ENCODE measurements at places on chromosomes 11 and 22. TPM values are rescaled to one million over a fixed set of nuclear protein-coding genes. Genes with fewer than 3 reads are reported as not detected.

DNA sequence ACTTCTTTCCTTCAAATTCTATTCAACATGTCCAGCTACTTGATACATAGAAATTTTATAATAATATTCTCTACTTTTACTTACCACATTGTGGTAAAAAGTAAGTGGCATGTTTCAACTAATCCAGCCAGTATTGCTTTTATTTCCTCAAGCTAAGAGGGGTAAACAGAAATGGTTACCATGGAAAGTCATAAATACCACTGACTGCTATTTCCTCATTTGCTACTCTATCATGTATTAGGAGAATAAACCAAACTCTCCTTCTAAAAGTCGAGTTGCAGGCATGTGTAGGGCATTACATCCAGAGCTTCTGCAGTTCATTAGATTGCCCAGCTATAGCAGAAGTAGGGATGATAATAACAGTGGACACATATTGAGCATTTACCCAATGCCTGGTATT lies 208.4 kb downstream of the MAML2 start:
- DNase-seq, result no peak

PTH gene
- total RNA-seq, result not detected

- DNase-seq, result no peak
Observed at GRCh38 chr11:43574949-43575912, 105.3 kb upstream of the HSD17B12 start.

DNA sequence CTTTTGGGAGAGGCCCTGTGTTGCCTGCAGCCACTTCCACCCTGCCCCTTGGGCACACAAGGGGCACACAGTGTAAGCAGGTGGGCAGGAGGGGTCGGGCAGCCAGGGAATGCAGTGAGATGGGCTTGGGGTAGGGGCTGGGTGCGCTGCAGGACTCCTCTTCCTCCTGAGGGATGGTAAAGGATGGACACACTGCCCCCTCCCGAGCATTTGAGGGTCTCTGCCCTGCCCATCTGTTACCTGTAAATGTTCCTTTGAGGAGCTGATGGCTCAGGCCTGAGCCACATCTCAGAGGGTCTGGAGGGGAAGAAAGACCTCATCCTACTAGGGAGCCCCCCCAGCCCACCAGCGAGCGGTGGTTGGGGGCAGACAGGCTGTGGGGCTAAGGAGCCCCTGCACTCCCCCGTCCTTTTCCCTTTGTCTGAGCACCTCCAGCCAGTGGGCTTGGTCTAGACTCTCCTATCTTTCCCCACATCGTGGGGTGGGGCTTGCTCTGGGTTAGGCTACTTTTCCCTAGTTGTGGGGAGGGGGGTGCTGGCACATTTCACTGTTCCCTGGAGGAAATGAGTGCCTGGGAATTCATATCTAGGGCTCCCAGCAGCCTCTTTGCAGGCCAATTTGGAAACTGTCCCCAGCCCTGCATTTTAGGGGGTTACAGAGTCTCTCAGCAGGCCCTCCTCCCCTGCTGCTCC lies 1.7 kb upstream of the TSSC4 start:
- DNase-seq, result no peak
